ENCODE measurements at places on chromosomes 1 and 21.

DNA sequence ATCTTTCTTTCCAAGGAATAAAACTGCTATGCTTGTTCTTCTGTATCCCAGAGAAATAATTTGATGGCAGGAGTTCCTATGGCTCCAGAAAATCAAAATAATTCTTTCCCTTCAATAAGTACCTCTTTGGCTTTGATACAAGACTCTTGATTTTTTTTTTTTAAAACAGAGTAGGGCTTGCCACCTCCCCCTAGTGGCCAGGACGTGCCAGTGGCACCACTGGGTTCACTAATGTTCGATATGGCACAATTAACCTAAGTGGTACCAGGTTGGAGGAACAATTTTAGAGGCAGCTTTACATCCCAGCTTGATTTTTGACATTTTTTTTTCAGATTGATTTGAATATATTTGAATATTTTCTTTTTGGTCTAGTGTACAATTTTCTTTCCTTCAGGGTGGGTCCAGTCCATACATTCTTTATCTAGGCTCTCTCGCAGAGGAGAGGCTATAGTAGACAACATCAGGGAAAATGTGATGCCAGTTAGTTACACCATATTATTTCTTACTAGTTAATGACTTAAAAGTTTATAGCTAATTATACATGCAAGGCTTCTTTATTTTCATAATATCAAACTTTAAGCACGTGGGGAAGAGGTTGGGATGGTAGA is 330.9 kb downstream of the S1PR1 start:
- DNase-seq: peak; percentile 39

DNA sequence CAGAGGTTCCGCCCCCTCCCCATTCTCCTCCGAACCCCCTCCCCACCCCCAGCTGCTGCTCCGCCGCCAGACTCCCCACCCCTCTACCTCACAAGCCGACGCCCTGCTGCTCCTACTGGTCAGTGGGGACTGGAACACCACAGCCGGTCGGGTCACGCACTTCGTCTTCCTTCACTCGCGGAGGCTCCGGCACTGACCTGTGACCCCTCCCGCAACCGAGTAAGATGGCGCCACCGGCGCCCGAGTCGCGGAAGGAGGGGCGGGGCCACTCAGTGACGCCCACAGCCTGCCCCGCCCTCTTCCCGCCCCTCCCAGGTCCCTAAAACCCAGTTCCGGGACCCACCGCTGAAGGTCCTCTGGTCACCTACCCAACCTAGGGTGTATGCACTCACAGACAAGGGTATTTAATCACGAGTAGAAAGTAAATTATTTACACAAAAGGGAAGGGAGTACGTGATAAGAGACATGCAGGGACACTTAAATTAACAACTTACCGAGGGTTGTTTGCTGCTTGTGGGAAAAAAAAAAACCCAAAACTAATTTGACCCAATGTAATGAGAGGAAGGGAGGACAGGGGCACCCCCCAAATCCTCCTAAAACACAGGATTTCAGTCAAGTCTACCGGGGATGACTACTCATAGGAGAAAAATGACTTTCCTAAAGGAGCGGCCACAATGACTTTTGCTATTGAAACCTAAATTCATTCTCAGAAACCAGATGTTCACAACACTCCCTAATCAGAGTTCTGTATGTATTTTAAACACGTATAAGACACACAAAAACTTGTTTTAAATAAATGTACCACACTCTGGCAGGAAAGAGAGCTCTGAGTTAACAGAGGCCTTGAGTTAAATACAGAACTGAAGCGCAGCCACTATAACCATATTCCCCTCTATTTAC is at the start of gene RIT1:
Gene RIT1 (minus strand): TSS at position 194 of the 900 bp plus-strand sequence. CDS start 588 bp downstream, outside the sequence.
- peak; percentile 89 for DNase-seq

GRCh38 chr1:65264197-65264929 is 45.0 kb upstream of the DNAJC6 start:
- no peak for DNase-seq

DNA sequence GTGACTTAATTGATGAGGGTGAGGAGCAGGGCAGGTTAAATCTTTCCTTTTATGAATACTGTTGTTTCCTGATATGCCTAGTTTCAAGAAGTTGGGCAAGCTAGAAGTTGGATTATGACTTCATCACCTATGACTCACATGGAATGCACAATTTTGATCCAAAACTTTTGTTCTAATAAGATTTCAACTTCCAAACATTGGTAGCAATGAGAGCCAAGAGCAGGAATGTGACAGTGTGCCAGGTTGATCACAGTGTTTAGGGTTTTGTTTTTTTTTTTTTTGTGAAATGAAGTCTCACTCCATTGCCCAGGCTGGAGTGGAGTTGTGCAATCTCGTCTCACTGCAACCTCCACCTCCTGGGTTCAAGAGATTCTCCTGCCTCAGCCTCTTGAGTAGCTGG is 349.4 kb downstream of the DUSP10 start:
- DNase-seq: no peak

DNA sequence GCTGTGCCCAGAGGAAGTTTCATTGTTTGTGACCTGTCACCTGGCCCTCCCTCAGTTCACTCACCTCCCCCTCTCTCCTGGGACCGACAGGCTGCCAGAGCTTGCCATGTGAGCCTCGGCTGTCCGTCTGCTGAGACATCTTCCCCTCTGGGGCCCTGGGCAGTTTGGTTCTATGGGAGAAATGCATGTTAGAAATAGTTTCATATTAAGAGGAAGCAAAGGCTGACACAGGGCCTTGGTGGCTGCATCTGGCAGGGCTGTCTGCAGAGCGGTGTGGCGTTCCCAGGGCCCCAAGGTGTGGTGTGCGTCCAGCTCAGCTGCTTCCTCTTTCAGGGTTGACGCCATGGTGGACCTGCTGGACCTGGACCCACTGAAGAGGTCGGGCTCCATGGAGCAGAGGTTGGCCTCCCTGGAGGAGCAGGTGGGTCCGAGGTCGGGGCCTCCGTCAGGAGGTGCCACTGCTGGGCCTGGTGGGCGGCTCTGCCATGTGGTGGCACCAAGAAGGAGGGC is 31.9 kb upstream of the LRRC3 start:
- DNase-seq: no peak

- DNase-seq: peak; percentile 47
Observed at GRCh38 chr1:179295164-179295755, 1.7 kb downstream of the SOAT1 start.

DNA sequence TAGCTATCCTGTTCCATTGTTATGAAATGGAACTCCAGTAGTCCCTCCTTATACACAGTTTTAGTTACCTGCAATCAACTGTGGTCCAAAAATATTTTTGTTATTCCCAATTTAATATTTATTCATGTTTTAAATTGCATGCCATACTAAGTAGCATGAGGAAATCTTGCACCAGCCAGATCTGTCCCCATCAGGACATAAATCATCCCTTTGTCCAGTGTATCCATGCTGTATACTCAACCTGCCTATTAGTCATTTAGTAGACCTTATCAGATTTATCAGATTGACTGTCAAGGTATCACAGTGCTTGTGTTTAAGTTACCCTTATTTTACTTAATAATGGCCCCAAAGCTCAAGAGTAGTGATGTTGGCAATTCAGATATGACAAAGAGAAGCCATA is 207.9 kb upstream of the DMRTA2 start:
- no peak for DNase-seq

GRCh38 chr1:233005703-233006102 is 55.3 kb downstream of the NTPCR start:
- no peak for DNase-seq

GRCh38 chr1:66025188-66025587 is 232.5 kb downstream of the PDE4B start:
- DNase-seq: no peak

GRCh38 chr1:82421782-82422181 is 621.0 kb downstream of the ADGRL2 start:
- DNase-seq: no peak

GRCh38 chr1:54497338-54497737 is 50.7 kb upstream of the ACOT11 start:
- DNase-seq: no peak

DNA sequence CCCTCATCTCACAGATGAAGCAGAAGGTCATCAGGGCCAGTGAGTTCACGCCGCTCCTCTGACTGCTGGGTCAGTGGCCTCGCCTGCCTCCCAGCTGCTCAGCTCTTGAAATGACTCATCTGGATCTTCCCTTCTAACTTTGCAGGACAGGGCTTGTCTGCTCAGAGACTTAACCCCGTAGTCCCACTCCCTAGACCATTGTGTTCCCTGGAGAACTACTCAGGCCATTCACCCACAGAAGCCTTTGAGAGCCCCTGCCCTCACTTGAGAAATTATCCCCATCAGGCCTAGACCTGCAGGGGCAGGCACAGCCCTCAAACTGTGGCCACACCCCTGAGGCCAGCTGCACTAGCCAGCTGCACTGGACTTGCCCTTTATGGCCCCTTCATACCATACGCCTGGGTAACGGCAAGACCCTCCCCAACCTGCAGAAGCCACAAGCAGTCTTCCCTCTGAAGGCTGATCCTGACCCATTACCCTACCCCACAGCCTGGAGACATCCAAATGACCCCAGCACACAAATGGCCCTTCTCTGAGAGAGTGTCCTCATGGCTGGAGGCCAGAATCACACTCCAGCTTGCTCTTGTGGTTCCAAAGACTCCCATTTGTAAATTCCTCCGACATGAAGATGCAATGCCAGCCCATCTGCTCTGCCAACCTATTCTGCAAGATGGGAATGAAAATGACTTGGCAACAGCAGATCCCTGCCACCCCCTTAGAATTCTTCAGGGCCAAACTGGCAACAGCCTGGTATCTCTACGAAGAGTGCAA is 33.2 kb downstream of the RCSD1 start:
- DNase-seq: no peak

DNA sequence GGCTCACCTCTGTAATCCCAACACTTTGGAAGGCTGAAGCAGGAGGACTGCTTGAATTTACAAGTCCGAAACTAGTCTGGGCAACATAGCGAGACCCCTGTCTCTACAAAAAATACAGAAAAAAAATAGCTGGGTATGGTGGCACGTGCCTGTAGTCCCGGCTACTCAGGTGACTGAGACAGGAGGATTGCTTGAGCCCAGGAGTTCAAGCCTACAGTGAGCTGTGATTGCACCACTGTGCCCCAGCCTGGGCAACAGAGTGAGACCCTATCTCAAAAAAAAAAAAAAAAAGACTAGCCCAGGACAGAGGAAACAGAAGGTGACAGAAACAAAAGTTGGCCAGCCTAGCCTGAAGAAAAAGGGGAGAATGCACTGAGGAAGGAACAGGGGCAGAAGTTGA is 21.2 kb downstream of the ARMH1 start:
- no peak for DNase-seq

DNA sequence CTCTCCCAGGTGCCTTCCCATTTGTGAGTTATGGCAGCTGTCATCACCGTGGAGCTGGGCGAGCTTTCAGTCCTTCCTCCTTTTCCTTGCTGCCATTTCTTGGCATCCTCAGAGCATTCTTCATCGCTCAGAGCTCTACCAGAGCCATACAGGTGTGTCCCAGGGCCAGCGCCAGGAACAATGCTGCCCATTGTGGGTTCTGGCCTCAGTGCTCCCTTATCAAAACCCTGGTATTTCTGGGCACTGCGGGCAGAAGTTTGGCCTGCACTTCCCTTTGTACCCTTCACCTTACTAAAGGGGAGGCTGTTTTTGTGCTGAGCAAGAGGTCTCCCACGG is 28.5 kb downstream of the RASSF5 start:
- DNase-seq: no peak

- no peak for DNase-seq
Observed at GRCh38 chr21:31888936-31889371, 16.1 kb downstream of the HUNK start.

DNA sequence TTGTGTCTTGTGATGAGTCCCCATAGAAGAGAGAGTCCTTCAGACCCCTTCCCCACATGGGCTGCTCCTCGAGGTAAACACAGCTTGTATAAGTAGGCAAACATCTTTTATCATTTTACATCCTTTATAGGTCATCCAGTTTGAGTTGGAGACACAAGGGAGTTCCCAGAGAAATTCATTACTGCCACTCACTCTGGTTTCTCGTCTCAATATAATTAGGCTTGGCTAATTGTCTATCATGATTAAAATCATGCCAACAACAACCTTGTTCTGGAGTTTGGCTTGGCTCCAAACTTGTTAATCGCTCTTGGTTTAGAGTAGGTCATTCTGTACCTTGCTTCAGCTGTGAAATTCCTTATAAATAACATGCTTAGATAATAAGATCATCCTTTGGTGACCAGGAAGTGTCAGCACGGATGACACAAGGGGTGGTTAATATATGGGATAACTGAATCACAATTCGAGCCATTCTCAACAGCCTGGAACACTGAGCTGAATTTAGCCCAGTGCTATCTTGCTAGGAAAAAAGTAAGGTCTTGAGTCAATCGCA is 70.7 kb upstream of the DAB1 start:
- DNase-seq: no peak

DNA sequence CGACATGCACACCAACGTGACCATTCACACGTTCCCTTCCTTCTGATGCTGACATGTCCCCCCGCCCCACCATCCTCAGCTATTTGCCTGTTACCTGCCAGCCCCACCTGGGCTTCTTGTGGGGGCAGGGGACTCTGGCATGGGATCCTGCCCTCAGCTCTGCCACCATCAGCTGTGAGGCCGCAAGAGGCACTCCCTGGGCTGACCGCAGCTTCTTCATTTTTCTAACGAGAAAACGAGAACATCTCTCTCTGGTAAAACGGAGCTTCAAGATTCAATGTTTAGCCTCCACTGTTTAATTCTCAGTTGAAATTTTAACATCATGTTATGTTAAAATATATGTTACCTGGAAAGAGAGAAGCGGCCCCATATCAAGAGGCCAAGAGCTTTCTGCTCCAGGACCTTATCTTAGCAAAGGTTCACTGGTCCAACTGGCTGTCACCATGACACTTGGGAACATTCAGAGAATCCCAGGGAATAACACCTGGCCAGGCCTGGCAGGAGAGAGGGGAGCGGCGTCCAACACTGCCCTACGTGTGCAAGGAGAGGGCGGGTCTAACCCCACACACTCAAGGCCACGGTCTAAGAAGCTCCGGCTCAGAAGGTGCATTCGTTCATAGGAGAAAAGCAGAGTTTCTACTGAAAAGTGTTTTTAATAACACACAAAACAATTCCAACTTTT is 51.3 kb downstream of the HLCS start:
- DNase-seq: no peak

GRCh38 chr1:206967096-206967849 is 3.0 kb downstream of the FCAMR start:
- DNase-seq: peak; percentile 18

DNA sequence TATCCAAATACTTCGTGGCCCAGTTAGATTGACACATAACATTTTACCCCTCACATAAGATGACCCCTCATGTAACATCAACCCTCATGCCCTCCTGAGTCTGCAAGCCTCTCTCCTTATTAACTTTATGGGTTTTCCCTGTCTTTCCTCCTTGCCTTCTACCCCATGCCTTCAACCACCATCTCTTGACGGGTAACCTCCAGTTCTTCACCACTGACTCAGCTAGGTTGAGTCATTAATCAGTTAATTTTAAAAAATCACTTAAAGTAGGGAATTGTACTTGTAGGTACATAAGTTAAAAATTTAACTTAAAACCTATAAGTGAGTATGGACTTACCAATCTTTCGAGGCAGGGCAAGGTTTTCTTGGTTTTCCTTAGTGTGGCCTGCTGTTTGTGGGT is 330.7 kb downstream of the CAMTA1 start:
- no peak for DNase-seq

GRCh38 chr1:22248746-22249145 is 105.8 kb upstream of the WNT4 start:
- no peak for DNase-seq
